ENCODE measurements at places on chromosomes 5 and 9.

- DNase-seq, result no peak
Measured at GRCh38 chr9:123620239-123620638, 264.2 kb downstream of the CRB2 start.

GRCh38 chr5:119323601-119324000, 32.2 kb upstream of the TNFAIP8 start:
- DNase-seq, result no peak

GRCh38 chr5:107329850-107330249, 340.9 kb downstream of the EFNA5 start:
- no peak for DNase-seq

GRCh38 chr9:113475031-113475430, 11.5 kb downstream of the RGS3 start:
- no peak for DNase-seq

GRCh38 chr9:89386797-89387196, 68.5 kb downstream of the SECISBP2 start:
- DNase-seq, result no peak

DNA sequence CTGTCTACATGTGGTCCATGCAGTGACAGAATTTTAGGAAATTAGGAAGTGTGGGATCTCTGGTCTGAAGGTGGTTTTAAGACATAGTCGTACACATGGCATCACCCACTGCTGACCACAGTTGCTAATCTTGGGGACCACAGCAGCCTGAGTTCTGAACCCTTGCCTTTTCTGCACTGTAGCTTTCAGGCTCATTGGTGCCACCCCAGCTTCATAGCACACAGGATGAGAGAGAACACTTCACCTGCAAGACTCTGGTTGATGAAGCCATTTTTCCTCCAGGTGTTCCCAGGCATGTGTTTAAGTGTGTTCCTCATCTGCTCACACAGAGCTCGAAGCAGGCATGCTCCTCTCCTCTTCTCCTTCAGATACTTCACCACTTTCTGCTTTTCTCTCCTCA, 68.2 kb upstream of the S1PR3 start:
- DNase-seq, result no peak
